ENCODE measurements at places on chromosomes 13 and 19. TPM values are rescaled to one million over a fixed set of nuclear protein-coding genes. Genes with fewer than 3 reads are reported as not detected.

The IGFL2 gene
- not detected for total RNA-seq

The KANK3 gene
- 21.8 TPM for total RNA-seq

The TMEM190 gene
- not detected for total RNA-seq

DNA sequence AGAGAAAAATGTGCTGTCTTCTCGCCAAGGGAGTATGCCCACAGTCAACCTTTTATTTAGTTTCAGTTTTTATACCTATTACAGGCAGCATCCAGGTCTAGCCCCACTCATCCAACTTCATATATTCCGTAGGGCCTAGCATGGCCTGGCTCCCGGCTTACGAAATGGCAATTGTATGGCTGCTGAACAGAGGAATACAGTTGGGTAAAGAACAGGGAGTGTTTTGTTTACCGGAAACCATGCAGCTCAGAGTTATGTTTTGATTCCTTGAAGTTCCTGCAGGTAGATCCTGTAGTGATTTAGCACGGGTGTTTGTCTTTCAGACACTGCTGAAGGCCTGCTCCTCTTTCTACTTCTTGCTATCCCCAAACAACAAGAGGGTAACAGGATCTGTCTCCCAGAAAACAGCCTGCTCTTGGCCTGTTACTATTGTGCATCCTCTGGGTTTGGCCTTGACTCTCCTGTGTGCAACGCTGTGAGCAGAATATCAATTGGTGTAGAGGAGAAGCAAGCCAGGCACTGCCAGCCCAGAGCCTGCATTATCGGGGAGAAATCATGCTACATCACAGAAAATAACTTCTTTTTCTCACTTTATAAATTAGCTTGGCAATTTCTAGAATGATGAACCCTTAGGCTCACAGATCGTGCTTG is 32.4 kb downstream of the OLFM4 start:
- DNase-seq: no peak

Measured in Right ventricle myocardium superior (tissue), 1 donor.